ENCODE measurements at places on chromosomes 13 and 19.

- DNase-seq, result no peak
Observed at GRCh38 chr19:52494518-52494917, 33.0 kb upstream of the ZNF808 start.

- no peak for DNase-seq
Observed at GRCh38 chr19:51712461-51713081, 11.2 kb downstream of the HAS1 start.

DNA sequence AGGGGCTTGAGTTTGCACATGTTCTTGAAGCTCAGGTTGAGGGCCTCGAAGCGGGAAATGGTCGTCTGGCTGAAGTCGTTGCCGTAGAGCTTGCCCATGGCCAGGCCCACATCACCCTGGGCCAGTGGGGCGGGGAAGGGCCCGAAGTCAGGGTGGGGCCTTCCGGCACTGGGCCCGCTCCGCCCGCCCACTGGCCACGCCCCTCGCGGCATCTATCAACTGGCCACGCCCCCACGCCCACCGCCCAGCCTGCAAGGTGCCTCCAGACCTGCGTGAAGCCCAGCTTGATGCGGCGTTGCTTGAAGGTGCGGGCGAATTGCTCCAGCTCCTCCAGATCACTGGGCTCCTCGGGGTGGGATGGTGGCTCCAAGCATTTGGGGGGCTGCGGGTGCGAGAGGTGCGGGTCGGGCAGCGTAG is 19.9 kb downstream of the ZNF574 start:
- no peak for DNase-seq

DNA sequence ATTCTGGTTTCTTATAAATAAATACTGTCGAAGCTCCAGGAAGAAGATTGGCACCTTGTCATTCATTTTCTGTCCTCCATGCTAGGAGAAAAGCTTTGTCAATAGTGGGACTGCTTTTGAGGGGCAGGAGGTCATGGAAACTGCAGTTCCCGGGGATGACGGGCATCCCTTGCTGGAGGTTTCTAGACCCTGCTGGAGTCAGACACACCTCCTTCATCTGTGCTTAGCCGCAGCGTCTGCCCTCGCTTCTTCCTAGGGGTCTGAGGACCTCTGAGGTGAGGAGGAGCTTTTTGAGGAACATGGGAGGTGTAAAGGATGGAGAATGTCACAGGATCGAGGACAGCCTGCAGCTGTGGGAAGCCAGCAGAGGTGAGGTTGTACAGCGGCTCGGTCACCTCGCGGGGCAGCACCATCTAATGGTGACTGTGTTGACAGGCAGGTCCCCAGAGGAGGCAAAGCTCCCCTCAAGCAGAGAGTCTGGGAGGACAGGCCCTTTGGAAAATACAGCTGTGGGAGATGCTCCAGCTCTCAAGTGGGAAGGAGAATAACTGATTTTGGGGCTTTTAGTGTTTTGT is 172.7 kb upstream of the RNF113B start:
- DNase-seq, result no peak

Data from activated naive CD4-positive, alpha-beta T cell (primary cell).